Calu3 (cell line): ENCODE measurements at places on chromosomes 3 and 15. TPM values are rescaled to one million over a fixed set of nuclear protein-coding genes. Genes with fewer than 3 reads are reported as not detected.

The ROBO2 gene
- not detected in 2 replicates for total RNA-seq

The UPK1B gene
- 26.9 and 32.8 TPM in 2 replicates for total RNA-seq

The TRPM1 gene
- total RNA-seq: not detected in 2 replicates

The DUOXA2 gene
- 0.34 TPM in 1 of 2 replicates, not detected in the other for total RNA-seq

The KIF7 gene
- 1.4 and 1.7 TPM in 2 replicates for total RNA-seq

The APOD gene
- 0.34 TPM in 1 of 2 replicates, not detected in the other for total RNA-seq

The CHDH gene
- total RNA-seq: 24.9 and 28.5 TPM in 2 replicates

The ROBO1 gene
- total RNA-seq: 29.6 and 33.9 TPM in 2 replicates

The KBTBD13 gene
- not detected in 2 replicates for total RNA-seq

GRCh38 chr3:148938936-148939335, 52.4 kb upstream of the GYG1 start:
- no peaks in the 10 kb centered on the region for H3K36me3 ChIP-seq
- no peak overlapping the region for H3K27ac ChIP-seq
- H3K4me3 ChIP-seq: no peak overlapping the region
- H3K4me1 ChIP-seq: peaks cover 16% of the 10 kb centered on the region

GRCh38 chr3:136990826-136991225, 33.0 kb downstream of the IL20RB start:
- peaks cover 15% of the 10 kb centered on the region for H3K4me1 ChIP-seq
- peaks cover 9% of the 10 kb centered on the region for H3K36me3 ChIP-seq
- no peak overlapping the region for H3K27ac ChIP-seq
- H3K4me3 ChIP-seq: no peak overlapping the region

- no peak overlapping the region for H3K4me3 ChIP-seq
- peaks cover 20% of the 10 kb centered on the region for H3K4me1 ChIP-seq
- peaks cover 5% of the 10 kb centered on the region for H3K27me3 ChIP-seq
- no peak for DNase-seq
- H3K27ac ChIP-seq: no peak overlapping the region
Observed at GRCh38 chr3:32082721-32083120, 23.7 kb upstream of the GPD1L start.

DNA sequence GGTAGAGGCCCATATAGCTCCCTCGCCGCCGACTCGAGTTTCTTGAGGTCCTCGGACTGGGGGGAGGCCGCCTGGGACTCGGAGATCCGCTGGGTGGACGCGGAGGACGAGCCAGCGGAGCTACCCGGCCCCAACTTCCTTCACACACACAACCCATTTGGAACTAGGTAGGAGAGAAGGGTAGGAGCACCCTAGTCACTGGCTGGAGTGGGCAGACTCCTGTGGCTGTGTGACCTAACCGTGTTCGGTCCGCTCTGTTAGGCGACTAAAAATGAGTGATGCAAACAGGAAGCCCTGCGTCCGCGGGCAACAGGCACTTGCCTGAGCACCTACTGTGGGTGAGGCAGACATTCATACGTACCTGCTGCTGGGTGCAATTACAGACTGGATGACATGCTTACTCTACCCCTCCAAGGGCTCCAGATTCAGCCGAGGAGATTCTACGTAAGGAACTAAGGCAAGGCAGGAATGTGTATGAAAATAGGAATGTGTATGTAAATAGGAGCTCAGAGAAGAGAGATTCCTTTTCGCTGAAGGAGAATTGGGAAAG, 4.6 kb upstream of the SIN3A start:
- peaks cover 54% of the 10 kb centered on the region for H3K36me3 ChIP-seq
- H3K27me3 ChIP-seq: no peaks in the 10 kb centered on the region
- H3K4me1 ChIP-seq: peaks cover 24% of the 10 kb centered on the region
- H3K27ac ChIP-seq: peak overlapping the region; percentile 78
- peak; percentile 49 for DNase-seq
- H3K4me3 ChIP-seq: peak overlapping the region; percentile 99

- DNase-seq: no peak
- H3K4me3 ChIP-seq: no peak overlapping the region
- H3K27me3 ChIP-seq: no peaks in the 10 kb centered on the region
- H3K36me3 ChIP-seq: no peaks in the 10 kb centered on the region
- H3K4me1 ChIP-seq: no peaks in the 10 kb centered on the region
Observed at GRCh38 chr3:179418610-179419009, 32.7 kb downstream of the GNB4 start.

DNA sequence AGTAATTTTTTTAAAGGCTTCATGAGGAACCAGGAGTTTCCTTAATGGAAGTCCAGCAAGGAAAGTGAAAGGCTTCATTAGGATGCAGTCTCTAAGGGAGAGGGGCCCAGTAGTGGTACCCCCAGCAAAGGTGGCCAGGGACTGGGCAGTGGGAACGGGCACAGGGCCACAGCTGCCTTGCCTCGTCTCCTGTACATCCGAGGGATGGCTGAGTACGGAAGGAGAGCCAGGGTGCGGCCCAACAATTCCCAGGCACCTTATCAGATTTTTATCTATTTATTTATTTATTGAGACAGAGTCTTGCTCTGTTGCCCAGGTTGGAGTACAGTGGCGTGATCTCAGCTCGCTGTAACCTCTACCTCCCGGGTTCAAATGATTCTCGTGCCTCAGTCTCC, 14.5 kb downstream of the SEMA3G start:
- no peak for DNase-seq
- no peak overlapping the region for H3K4me3 ChIP-seq
- H3K27ac ChIP-seq: no peak overlapping the region
- no peaks in the 10 kb centered on the region for H3K36me3 ChIP-seq
- H3K27me3 ChIP-seq: peaks cover 56% of the 10 kb centered on the region

- DNase-seq: no peak
- H3K4me3 ChIP-seq: no peak overlapping the region
- no peak overlapping the region for H3K27ac ChIP-seq
- H3K36me3 ChIP-seq: no peaks in the 10 kb centered on the region
- H3K27me3 ChIP-seq: no peaks in the 10 kb centered on the region
- peaks cover 14% of the 10 kb centered on the region for H3K4me1 ChIP-seq
Observed at GRCh38 chr3:89252860-89253259, 145.4 kb downstream of the EPHA3 start.

GRCh38 chr15:78808550-78808949, 2.7 kb downstream of the ADAMTS7 start:
- H3K27ac ChIP-seq: no peak overlapping the region
- no peak overlapping the region for H3K4me3 ChIP-seq
- H3K27me3 ChIP-seq: peaks cover 59% of the 10 kb centered on the region
- peaks cover 15% of the 10 kb centered on the region for H3K36me3 ChIP-seq

- H3K27ac ChIP-seq: no peak overlapping the region
- H3K27me3 ChIP-seq: no peaks in the 10 kb centered on the region
- H3K4me3 ChIP-seq: no peak overlapping the region
- H3K4me1 ChIP-seq: no peaks in the 10 kb centered on the region
- no peak for DNase-seq
Observed at GRCh38 chr3:158863247-158863646, 61.4 kb downstream of the MFSD1 start.

DNA sequence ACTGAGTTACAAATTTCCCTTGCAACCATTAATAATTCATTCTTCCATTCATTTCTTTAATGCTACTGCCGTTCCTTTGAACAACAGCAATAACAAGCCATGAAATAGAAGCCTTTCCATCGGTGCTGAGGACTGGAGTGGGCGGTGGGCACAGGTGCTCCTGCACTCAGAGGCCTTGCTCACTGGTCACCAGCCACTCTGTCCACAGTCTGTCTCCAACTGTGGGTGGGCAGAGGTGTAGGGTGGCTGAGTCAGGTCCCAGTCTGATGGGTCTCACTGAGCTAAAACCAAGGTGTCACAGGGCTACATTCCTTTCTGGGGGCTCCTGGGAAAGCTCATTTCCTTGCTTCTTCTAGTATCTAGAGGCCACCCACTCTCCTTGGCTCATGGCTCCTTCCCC, 6.3 kb upstream of the FAM3D start:
- no peak overlapping the region for H3K27ac ChIP-seq
- no peak overlapping the region for H3K4me3 ChIP-seq
- no peak for DNase-seq

- H3K27ac ChIP-seq: no peak overlapping the region
- DNase-seq: no peak
- H3K36me3 ChIP-seq: no peaks in the 10 kb centered on the region
- no peak overlapping the region for H3K4me3 ChIP-seq
Observed at GRCh38 chr15:62950462-62950931, 92.0 kb upstream of the TPM1 start.

DNA sequence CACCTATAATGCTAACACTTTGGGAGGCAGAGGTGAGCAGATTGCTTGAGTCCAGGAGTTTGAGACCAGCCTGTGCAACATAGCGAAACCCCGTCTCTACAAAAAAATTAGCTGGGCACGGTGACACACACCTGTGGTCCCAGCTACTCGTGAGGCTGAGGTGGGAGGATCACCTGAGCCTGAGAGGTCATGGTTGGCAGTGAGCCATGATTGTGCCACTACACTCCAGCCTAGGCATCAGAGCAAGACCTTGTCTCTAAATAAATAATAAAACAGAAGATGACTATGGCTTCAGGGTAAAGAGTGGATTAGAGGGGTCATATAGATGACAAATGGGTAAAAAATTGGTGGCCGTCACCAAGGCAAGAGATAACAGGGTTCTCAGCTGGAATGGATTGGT, 3.1 kb downstream of the SLC25A38 start:
- DNase-seq: no peak
- H3K27ac ChIP-seq: no peak overlapping the region
- H3K36me3 ChIP-seq: peaks cover 32% of the 10 kb centered on the region
- H3K4me1 ChIP-seq: peaks cover 39% of the 10 kb centered on the region

GRCh38 chr15:97875513-97876280, 84.8 kb upstream of the ARRDC4 start:
- H3K36me3 ChIP-seq: peaks cover 11% of the 10 kb centered on the region
- peak overlapping the region; percentile 87 for H3K27ac ChIP-seq
- DNase-seq: peak; percentile 85
- peaks cover 8% of the 10 kb centered on the region for H3K4me1 ChIP-seq
- H3K27me3 ChIP-seq: no peaks in the 10 kb centered on the region

- peaks cover 17% of the 10 kb centered on the region for H3K4me1 ChIP-seq
- H3K36me3 ChIP-seq: no peaks in the 10 kb centered on the region
- H3K27me3 ChIP-seq: no peaks in the 10 kb centered on the region
- no peak overlapping the region for H3K4me3 ChIP-seq
Observed at GRCh38 chr3:182618981-182619591, 174.2 kb upstream of the ATP11B start.

DNA sequence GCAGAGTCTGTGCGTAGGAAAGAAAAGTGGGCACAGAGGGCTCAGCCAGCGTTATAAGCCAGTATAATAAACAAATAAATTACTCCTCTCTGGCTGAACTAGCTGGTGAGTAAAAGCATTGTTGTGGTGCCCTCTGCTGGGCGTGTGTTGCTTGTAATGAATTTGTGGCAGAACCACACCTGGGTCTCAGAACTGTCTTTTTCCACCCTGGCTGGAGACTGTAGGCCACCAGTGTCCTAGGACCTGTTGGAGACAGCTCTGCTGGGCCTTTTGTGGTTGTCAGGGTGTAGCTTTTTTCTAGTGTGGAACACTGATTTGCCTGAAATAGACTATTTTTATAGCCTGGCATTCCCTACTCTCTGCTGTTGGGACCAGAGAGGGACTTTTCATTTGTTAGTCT, 130.5 kb upstream of the EIF1B start:
- no peaks in the 10 kb centered on the region for H3K36me3 ChIP-seq
- H3K4me3 ChIP-seq: no peak overlapping the region
- no peaks in the 10 kb centered on the region for H3K27me3 ChIP-seq
- no peak overlapping the region for H3K27ac ChIP-seq
- H3K4me1 ChIP-seq: no peaks in the 10 kb centered on the region
